ENCODE measurements at places on chromosomes 1 and 21.

DNA sequence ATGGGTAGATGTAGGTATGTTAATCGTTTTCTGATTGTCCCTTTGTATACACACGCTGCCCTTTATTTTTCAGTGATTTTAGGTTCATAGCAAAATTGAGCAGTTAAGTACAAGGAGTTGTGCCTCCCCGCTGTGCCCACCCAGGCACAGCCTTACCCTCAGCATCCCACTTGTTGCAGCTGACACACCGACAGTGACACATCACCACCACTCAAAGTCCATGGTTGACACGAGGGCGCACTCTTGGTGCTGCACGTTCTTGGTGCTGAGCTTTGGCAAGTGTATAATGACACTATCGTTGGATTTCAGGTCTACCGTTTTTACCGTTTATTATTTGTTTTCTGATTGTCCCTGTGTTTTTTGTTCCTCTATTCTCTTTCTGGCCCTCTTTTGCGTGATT is 15.6 kb downstream of the C1orf159 start:
- DNase-seq = no peak

- no peak for DNase-seq
These were observed 111.1 kb upstream of the ZP4 start for GRCh38 chr1:238001818-238002217.

DNA sequence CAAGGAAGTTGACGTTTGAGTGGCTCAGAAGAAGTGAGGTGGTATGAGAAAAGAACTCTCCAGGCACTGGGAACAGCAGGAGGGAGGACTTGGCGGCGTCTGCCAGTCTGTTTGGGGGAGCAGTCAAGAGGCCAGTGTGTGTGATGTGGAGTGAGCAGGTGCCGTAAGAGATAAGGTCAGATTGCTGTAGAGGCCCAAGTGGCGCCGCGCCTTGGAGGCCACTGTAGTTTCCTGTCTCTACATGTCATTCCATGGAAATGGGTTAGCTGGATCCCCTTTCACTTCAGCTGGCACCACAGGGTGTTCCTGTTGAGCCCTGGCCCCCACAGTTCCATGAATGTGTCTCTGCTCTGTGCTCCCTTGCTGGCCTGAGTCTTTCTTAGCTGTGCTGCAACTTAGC is 35.5 kb upstream of the PTPRF start:
- DNase-seq = no peak

DNA sequence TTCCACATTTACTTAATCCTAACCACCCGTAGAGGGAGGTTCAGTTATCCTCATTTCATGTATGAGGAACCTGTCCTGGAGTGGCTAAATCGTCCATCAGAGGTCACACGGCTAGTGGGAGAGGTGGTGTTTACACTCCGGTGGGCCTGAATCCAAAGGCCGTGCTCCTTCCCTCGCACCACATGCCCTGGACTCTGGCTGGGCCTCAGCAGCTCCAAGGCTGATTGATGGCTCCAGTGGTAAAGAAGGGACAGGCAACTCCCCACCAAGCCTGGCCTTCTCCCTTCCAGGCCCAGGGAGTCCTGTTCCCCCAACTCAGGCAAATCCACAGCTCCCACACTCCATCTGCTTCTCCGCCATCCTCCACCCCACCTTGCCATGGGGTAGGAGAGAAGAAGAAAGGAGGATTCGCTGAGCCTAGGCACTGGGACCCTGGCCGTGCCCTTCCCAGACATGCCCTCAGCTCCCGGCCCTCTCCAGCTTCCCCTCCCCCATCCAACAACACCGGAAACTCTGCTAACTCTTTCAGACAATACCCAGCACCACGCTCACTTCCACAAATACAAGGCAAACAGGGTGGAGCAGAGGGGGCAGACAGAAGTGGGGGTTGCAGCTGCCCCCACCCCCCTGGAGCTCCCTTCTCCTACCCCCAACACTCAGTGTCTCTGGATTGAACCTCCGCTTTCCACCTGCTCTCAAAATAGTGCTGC is 10.9 kb downstream of the ARHGEF2 start:
- peak; percentile 53 for DNase-seq

DNA sequence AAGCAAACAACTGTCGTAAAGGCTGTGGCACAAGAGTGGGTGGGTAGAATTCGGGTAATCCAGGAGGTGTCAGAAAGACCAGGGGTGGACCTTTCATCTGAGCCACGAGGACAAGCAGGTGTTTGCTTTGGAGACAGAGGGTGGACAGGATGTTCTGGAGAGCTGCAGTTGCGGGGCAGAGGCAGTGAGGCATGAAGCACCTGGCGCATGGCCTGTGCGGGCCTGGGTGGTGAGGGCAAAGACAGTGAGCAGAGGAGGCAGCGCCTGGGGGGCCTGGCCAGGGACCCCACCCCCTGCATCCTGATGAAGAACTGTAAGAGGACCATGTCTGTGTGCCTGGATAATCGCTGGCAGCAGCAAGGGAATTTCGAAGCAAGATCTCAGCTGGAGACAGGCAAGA is 24.9 kb downstream of the KIF26B start:
- DNase-seq = no peak

DNA sequence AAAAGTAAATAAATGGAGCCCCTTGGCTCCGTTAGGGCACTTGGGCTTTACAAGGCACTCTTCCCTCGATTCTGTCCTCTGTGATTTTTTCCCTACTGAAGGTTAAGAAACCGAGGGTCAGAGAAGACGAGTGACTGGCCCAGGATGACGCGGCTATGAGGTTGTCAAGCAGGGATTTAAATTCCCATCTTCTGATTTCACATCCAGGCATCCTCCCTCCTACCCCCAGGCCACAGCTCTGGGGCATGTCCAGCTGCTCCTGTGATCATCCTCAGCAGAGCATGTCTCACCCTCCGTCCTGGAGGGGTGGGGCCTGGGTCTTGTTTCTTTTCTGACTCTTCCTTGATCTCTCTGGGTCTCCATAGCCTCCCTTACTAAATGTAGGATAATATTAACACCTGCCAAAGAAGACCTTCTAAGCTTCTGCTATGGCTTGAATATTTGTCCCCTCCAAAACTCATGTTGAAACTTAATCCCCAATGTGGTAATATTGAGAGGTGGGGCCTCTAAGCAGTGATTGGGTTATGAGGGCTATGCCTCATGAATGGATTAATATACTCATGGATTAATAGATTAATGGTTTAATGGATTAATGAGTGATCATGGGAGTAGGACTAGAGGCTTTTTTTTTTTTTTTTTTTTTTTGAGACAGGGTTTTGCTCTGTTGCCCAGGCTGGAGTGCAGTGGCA is 4.6 kb downstream of the CRYBG2 start:
- no peak for DNase-seq

All from eye (tissue), 1 donor.